ENCODE measurements at places on chromosomes 7 and 10.

DNA sequence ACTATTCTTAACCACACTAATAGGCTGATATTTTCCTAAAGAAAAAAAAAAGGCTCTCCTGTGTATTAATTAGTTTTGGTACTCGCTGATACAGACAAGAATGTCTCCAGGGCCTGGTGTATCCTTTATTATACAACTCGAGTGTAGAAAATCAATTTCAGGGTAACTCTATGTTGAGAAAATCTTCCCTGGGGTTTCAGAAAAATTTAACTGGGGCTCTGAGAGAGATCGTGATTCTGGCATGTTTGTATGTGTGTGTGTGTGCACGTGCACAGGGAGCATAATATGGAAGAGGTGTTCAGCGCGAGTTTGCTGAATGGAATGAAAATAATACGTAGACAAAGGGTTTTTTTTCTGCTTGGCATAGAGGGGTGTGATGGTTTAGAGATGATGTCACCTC lies 496.8 kb downstream of the GPAM start:
- DNase-seq, result no peak

GRCh38 chr10:71044720-71045119 lies 156.4 kb upstream of the PCBD1 start:
- no peak for DNase-seq

- peak; percentile 58 for DNase-seq
These were observed 276.1 kb downstream of the DNAJB6 start for GRCh38 chr7:157612664-157613561.

DNA sequence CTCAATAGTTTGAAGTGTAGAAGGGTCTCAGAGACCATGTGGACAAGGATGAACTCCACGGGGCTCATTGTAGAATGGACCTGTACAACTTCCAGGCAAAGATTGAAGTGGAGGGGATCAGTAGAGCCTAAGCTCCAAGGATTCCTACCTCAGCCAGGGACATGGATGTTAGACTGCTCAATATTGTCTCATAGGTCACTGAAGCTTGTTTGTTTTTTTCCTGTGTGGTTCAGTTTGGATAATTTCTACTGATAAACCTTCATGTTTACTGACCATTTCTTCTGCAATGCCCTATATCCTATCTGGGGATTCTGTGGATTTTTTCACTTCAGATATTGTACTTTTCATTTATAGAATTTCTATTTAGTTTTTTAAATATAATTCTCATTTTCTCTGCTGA lies 8.9 kb downstream of the DYDC2 start:
- DNase-seq, result no peak

DNA sequence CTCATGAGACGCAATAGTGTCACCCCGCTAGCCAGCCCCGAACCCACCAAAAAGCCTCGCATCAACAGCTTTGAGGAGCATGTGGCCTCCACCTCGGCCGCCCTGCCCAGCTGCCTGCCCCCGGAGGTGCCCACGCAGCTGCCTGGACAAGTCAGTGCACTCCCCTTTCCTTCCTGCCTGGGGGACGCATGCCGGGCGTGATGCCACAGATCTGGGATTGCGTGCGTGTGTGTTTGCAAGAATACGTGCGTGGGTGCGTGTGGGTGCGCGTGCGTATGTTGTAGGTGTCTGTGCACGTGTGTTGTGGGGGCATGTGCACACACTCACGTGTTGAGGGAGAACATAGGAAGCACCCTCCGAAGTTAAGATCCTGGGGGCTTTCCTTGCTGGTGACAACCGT lies 23.5 kb downstream of the PFKFB3 start:
- DNase-seq, result no peak

GRCh38 chr7:55212176-55212575 lies 153.0 kb upstream of the LANCL2 start:
- DNase-seq, result no peak

- DNase-seq, result peak; percentile 50
These were observed 427.8 kb downstream of the ARL4A start for GRCh38 chr7:13115157-13115772.

DNA sequence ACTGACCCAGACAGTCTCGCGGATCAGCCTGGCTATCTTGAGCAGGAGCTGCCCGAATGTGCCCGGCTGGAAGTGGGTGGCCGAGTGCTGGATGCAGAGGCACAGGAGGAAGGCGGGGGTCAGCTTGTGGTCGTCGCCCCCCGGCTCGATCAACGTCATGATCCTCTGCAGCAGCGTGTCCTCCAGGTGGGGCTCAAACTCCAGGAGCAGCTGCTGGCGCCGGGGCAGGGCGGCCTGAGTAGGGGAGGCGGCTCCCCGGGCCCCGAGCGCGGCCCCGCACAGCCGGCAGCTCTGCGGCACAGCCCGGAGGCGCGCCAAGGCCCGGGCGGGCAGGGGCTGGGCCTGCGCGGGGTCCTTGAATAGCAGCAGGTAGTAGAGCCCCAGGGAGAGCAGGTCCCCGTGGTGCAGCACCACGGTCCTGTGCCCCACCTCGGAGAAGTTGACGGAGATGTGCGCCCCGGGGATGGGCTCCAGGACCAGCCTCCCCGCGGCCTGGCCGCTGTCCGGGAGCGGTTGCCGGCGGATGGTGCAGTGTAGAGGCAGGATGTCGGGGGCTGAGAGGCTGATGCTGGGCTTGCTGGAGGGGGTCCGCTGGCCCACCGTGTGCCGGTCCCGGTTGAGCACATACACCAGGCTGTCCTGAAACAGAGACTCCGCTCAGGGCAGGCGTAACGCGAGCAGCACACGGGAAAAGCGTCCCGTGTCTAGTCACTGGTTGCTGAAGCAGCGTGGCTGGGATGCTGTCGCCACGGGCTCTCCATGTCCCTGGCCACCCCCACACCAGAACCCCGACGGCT lies 27.0 kb downstream of the PAPOLB start:
- no peak for DNase-seq

- no peak for DNase-seq
These were observed 259.3 kb downstream of the ARHGAP12 start for GRCh38 chr10:31669357-31669756.

DNA sequence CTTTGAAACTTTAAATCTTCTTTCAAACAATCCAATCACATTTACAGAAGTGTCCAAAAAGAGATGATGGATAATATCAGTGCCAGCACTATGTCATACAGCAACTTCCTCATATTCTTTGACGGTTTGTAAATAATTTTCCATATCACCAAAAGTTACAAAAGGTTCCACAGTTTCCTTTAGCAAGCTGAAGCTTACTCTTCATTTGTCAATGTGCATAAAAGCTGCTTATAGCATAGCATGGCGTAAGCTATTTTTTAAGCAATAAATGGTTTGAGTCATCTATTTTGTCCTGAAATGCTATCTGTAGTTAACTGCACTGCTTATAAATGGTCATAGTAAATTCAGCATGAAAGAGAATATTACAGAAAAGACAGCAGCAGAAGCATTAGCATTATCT lies 95.1 kb downstream of the ETV1 start:
- no peak for DNase-seq

DNA sequence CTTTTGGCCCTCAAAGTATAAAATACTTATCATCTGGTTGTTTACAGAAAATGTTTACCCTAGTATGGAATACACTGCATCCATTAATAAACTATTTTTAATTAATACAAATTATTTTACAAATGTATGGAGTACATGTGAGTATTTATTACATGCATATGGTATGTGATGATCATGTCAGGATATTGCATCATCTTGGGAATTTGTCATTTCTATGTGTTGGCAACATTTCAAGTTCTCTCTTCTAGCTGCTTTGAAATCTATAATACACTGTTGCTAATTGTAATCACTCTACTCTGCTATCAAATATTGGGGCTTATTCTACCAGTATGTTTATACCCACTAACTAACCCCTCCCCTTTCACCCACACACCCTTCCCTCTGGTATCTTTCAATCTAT lies 103.9 kb upstream of the THSD7A start:
- no peak for DNase-seq

- DNase-seq, result no peak
These were observed 94.3 kb downstream of the IPMK start for GRCh38 chr10:58173391-58173790.

- no peak for DNase-seq
These were observed 25.5 kb downstream of the VSIR start for GRCh38 chr10:71747551-71748523.

DNA sequence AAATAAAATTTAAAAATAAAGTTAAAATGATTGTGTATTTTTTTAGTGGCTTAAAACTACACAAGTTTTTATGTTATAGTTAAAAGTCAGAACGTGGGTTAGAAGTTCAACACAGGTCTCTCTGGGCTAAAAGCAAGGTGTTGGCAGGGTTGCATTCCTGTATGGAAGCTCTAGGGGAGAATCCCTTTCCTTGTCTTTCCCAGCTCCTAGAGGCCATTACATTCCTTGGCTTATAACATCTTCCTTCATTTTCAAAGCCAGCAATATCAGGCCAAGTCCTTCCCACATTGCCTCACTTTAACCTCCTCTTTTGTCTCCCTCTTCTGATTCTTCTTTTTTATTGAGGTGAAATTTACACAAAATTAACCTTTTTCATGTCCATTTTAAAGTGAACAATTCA lies 52.4 kb upstream of the EEPD1 start:
- no peak for DNase-seq

- no peak for DNase-seq
These were observed 272.9 kb downstream of the TRIL start for GRCh38 chr7:28685242-28685643.

DNA sequence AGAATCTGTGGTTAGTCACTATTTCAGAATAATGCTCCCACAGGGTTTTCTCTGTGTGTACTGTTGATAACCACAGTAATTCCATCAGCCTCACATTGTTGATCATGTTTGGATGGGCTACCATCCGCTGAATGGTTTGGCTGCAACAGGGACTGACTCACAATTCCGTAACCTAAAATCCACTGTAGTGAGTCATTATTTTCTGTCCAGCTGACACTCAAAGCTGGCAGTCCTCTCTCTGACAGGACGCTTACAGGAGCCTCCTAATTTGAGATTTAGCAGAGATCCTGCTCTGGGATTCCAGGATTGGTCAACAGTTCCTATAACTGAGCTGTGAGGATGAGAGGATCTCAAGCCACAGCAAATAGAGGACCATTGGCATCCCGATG lies 32.7 kb downstream of the VWA2 start:
- DNase-seq, result no peak

GRCh38 chr7:71132377-71133231 lies 660 bp downstream of the GALNT17 start:
- DNase-seq, result peak; percentile 62

- no peak for DNase-seq
These were observed 132.0 kb downstream of the RPS24 start for GRCh38 chr10:78165617-78166016.

GRCh38 chr10:3654496-3654895 lies 130.5 kb downstream of the KLF6 start:
- no peak for DNase-seq

DNA sequence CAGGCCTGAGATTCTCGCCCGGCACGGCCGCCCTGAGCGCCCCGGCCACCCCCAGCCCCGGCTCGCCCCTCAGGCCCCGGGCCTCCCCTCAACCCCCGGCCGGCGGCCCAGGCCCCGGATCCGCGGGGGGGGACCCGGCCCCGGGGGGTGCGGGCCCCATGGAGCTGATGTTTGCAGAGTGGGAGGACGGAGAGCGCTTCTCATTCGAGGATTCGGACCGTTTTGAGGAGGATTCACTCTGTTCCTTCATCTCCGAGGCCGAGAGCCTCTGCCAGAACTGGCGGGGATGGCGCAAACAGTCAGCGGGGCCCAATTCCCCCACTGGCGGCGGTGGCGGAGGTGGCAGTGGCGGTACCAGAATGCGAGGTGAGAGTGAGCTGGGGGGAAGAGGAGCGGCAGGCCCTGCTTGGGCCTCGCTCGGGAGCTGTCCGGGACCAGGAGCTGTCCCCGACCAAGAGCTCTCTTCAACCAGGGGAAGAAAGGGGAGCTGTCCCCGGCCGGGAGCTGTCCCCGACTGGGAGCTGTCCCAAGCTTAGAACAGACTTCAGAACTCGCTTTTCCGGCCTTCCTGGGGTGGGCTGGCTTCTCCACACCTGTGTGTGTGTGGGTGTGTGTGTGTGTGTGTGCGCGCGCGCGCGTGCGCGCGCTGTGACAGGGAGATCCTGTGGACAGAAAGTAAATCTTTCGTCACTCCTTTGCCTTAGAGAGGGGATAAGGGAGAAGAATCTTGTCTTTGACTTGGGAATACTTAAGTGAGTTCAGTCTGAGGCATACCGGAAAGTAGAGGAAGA lies 510 bp downstream of the ZSWIM8 start:
- DNase-seq, result peak; percentile 65

GRCh38 chr7:27212497-27213432 lies 12.9 kb upstream of the HOXA13 start:
- DNase-seq, result no peak

DNA sequence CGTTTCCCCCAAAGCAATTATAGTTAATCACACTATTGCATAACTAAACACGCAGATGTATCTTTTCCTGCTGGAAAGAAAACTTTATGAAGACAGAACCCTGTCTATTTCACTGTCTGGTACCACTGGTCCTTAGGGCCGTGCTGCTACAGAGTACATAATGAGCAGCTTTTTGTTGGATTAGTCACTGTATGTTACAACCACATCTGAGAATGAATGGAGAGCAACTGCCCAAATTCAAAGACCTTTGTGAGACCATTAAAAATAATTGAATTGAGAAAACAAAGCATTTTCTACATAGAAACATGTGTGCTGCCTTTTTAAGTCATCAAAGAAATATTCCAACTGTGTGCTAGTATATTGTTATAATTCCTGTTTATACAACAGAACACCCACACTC lies 111.3 kb upstream of the SORCS1 start:
- DNase-seq, result no peak

DNA sequence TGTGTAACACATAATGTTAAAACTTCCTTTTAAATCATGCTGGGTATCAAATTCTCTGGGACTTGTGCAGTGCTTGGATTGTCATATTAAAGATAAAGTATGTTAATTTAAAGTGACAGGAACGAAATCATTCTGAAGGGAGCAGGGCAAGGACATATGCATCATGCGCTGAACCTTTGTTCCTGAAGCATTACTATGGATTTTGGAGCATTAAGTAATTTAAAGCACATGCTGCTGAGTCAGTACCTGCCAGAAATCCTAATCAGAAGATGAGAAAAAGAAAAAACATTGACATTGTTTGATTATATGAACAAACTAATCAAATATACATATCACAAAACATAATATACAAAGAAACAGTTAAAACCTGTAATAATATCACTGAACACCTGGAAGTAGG lies 101.4 kb downstream of the MICU1 start:
- no peak for DNase-seq

DNA sequence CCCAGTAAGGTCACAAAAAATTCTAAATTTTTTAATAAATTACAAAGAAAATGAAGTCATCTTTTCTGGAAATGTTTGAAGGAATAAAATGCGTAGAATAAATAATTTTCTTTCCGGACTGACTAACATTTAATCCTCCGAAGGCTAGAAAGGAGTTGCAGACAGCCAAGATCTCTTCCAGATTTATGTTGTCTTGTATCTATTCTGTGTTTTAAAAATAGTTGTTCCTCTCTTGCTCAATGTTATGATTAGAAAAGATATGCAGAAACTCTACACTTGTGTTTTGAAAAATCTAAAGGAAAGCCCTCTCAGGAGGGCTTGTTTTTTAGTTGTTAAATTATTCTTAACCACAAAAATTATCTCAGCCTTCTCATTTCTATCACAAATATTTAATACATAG lies 70.7 kb downstream of the MACC1 start:
- DNase-seq, result no peak
